Stimulated activated CD8-positive, alpha-beta memory T cell treated with anti-CD3 and anti-CD28 coated beads, Interleukin-15, amount 100 ng/mL, for 48 hours (primary cell): ENCODE measurements at places on chromosomes 3 and 15.

DNA sequence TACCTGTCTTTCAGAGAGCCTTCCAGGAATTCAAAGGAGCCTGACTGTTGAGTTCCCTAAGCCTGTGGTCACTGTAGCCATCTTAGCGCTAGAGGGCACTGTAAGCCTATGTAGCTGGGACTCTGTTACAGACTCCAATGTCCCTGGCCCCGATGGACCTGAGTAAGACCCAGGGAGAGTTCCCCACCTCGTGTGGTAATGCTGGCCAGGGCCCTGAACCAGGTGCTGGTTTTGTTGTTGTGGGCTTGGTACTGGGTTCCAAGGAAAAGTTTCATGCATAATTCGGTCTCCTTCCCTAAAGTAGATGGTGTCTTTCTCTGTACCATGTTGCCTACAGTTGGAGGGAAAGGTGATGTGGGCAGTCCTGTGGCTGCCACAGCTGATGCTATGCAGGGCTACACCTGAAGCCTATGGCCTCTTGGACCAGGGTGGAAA lies 32.4 kb downstream of the CDAN1 start:
- DNase-seq: peak; percentile 22

DNA sequence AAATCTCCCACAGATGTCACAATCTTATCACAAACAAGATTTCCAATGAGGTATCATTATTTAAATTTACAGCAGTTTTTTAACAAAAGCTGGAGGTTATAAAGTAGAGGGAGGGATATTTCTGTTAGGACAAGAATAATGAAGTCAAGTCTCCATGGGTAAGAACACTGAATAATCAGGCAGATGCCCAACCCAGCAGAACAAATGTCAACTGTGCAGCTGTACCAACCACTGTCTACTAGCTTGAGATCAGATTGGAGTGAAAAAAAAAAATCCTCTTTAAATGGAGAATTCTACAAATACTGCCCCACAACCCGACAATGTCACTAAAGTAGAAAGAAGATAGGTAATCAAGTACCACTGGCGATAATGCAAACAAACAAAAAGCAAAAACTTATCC lies 30.3 kb downstream of the DHX36 start:
- no peak for DNase-seq

DNA sequence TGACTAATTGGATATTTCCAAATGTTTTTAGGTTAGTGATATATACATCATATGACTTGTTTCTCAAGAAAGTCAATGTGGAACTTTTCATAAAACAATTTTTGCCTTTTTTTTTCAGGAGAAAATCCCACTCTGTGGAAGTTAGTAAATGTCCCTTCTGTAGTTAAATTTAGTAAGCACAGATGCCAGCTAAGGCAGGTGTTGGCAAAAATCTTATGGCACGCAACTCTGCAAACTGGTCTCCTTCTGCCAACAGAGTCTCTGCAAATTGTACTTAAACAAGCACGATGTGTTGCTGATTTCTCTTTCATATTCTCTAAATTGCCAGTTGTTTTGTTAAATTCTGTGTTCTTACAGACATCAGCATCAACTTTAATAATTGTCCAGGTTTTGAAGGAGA lies 233.8 kb downstream of the IL5RA start:
- no peak for DNase-seq

GRCh38 chr3:152323834-152324233 lies 55.1 kb downstream of the MBNL1 start:
- no peak for DNase-seq

DNA sequence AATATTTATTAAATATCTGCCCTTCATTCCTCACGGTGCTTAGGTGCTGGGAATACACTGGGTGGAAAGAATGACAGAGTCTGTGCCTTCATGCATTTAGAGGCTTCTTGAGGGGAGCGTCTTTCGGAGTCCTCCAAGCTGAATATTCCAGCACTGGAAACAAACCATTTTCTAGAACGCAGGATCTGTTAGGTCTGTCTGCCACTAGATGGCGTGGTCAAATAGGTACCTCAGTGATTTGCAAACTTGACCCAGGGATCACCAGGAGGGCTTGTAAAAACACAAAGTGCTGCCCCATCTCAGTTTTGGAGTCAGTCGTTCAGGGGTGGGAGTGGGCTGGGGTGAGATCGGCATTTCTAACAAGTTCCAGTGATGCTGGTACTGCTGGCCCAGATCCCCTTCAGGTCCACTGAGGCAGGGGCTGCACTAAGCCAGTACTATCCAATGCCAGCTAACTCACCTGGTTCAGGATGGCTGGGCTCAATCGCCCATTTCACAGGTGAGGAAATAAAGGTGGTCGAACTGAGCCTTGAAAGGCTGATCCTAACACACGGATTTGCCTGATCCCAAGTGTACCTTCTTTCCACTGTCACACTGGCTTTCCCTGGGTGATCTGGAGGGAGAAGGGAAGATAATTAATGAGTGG lies 14.8 kb downstream of the ARNT2 start:
- DNase-seq: no peak

GRCh38 chr3:10351013-10351735 lies 30.3 kb upstream of the SEC13 start:
- no peak for DNase-seq

DNA sequence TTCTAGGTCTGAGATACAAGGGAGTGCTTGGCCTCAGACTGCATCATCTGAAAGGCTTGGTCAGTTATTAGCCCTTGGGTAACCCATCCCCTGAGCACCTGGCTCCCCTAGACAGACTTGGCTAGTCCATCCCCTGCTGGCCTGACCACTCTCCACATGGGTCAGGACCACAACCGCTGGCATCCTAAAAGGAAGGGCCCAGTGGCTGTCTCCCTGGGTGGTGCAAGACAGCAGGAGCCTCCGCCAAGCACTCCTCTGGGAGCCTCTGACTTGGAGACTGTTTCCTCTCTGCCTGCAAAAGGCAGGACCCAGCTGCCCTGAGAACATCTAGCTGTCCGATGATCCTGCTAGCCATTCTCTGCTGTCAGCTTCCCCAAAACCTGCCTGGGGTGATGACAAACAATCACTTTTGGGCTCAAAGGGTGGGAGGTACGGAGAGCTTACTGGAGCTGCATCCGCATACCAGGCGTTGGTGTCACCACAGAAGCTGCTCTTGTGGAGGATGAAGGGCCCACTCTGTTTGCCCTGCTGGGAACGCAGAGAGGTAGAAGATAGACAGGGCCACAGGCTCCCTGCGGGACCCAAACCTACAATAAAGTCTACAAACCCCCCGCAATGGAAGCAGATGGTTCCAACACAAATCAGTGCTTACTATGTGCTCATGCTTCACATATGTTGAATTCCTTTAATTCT lies 108.0 kb upstream of the PRR20G start:
- no peak for DNase-seq

GRCh38 chr3:52784931-52785590 lies 7.7 kb downstream of the ITIH1 start:
- DNase-seq: no peak

GRCh38 chr3:30640851-30641250 lies 34.5 kb downstream of the TGFBR2 start:
- no peak for DNase-seq

GRCh38 chr3:7800006-7800780 lies 701.4 kb upstream of the LMCD1 start:
- no peak for DNase-seq

- no peak for DNase-seq
Observed at GRCh38 chr3:175342196-175342595, 483.1 kb downstream of the NAALADL2 start.

DNA sequence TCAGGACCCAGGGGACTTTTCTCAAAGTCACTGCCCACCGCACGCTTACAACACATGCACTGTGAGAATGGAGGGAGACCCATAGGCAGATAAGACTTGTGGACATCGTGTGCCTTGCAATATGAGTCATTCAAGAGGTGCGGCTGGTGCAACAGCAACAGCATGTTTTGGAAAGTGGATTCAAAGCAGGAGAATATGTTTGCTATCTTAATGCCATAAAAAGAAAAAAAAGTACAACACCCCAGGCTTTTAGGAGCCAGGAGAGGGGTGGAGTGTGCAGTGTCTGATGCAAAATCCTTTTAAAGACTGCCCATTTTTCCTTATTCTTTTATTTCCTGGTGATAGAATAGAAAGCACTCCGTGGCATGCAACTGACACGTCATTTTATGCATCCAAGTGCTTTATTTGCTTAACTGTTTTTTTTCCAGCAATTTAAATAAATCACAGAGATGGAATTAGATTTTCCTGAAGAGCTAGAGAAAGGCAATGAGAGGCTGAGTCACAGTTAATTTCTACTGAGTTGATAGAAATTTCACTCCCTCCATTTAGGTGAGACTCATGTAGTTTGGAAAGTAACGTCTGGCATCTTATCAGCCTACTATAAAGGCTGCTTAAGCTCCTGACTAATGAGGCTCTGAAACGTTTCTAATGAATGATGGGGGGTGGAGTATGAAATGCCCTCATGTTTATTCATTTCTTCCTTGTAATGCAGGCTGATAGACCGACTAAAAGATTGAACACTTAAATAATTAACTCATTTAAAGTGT lies 96.4 kb downstream of the NSUN3 start:
- no peak for DNase-seq

DNA sequence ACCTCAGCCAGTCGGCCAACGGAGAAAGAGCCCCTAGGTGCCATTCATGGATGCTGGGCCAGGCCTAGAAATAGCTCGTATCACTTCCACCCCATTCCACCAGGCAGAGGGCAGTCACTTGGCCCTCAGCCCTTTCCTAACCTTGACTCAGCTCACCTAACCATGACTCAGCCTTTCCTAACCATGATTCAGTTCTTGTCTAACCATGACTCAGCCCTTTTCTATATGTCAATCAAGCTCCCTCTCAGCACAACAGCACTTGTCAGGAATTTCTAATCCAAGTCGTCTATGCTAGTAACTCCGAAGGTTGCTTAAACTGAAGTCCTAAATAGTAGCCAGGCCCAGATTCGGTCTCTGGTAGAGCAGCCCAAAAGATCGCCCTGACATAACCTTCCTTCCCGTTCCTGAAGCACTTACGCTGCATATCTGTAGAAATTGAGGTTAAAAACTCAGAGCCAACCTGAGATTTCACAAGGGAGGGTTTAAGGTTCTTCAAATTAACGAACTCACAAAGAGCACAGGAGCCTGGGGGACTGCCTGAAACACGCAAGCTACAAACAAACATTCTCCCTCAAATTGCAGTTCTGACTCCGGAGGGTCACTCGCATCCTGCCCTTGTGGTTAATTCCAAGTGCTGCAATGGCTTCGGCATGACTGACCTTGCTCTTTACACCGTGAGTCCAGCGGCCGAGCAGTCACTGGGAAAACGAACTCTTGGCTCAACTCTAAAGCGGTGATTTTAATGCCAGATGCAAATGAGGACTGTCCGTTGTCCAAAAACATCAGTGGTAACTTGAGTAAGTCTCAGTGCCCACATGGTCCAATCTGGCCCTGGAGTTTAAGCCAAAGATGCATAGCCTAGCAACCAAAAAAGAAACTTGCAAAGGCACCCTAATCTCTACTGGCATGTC lies 99.9 kb downstream of the ADAMTS17 start:
- DNase-seq: no peak

DNA sequence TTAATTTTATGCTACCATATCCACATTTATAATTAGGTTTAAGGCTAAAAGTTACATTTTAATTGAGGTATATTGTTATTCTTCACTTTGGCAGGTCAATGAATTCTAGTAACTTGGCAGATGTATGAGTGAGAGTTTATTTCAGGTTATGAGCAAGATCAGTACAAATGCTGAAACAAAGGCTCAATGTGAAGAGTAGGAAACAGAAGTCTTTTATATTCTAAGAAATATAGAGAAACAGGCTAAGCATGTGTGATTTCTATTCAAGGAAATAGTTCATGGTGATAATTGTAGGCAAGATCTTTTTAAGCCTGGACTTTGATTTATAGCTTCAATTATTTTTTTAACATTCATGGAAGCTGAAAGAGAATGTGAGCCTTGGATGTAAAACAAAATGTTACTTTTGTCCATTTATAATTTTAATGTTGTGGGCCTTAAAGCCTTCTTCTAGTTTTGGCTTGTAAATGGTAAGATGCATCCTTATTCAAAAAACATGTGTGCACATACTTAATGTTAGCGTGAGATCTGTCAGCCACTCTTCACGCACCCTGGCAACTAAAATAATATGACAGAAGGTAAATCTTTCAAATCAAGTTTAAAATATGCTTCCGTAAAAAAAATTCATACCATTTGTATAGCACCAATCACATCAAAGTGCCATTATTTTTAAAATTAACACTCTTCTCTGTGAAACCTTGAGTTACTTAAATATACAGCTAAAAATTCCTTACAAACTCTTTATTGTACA lies 22.8 kb upstream of the OSTN start:
- DNase-seq: no peak

DNA sequence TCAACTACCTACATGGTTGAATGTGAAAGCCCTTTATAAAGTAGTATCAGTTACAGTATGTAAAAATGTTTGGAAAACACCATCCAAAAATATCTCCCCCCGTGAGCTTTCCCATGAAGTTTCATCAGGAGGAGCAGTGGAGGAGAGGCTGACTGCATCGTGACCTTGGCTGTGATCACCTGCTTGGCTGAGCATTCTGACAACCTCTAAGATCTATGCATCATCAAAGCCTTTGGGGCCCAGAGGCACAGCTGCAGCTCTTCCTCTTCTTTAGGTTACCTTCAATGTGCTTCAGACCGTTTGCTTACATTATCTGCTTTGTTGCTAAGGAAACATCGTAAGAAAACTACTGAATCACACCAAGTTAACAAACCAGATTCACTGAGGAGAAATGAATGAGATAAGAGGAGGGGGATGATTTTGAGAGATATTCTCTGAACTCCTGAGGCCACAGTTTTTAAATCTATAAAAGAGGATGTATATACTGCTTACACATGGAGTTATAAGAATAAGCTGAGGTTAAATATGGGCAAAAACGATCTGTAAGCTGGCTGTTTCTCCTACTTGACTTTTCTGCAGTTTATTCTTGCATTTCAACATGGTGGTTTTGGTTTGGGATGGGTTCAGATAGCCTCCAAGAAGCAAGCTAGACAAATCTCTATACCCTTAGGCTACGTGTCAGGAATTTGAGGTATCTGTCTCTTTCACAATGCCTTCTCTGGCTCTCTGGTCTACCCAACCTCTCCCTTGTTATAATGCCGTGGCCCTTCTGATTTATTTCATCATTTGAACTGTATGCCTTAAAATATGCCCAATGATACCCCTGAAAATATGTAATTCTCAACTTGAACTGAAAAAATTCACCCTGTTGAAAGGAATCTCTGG lies 4.0 kb downstream of the GCSAM start:
- peak; percentile 17 for DNase-seq

GRCh38 chr3:56123487-56123886 lies 344.8 kb downstream of the ERC2 start:
- DNase-seq: no peak

GRCh38 chr3:12809001-12809400 lies 12.5 kb downstream of the CAND2 start:
- no peak for DNase-seq

DNA sequence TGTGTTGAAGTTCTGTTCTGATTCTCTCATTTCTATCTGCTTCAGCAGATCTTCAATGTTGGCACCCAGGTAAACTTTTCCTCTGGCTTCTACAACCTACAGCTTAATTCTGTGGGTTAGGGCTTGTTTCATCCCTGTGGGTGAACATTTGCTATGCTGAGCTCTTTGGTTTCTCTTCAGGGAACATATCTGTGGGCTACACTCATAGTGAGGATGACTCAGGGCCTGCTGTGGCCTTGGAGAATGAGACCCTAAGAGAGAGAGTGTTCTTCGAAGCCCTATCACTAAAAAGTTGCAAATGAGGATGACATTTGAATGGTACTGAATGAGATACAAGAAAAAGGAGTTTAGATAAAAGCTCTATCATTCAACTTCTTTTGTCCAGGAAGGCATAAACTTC lies 346.2 kb upstream of the CBLB start:
- peak; percentile 51 for DNase-seq

- no peak for DNase-seq
Observed at GRCh38 chr3:194861375-194861774, 175.7 kb downstream of the FAM43A start.
